ENCODE measurements at places on chromosomes 3 and 15.

- no peak for DNase-seq
These were observed 810.9 kb downstream of the NR2F2 start for GRCh38 chr15:97141360-97141759.

DNA sequence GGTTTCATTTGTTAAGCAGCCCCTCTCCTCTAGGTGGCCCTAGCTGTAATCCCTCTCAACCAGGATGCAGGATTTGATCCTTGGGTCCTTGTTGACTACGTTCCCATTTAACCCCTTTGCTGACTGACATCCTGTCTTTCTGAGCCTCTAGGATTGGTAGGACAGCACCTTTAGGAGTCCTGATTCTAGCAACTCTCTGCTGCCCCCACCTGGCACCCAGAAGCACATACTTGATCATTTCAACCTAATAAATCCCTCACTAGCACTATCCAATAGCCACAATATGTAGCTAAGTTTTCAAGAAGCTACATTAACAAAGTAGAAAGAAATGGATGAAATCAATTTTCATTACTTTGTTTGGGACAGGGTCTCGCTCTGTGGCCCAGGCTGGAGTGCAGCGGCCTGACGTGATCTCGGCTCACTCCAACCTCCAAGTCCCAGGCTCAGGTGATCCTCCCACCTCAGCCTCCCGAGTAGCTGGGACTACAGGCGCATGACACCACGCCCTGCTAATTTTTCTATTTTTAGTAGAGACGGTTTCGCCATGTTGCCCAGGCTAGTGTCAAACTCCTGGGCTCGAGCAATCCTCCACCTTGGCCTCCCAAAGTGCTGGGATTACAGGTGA lies 28.3 kb downstream of the RSL24D1 start:
- peak; percentile 21 for DNase-seq

DNA sequence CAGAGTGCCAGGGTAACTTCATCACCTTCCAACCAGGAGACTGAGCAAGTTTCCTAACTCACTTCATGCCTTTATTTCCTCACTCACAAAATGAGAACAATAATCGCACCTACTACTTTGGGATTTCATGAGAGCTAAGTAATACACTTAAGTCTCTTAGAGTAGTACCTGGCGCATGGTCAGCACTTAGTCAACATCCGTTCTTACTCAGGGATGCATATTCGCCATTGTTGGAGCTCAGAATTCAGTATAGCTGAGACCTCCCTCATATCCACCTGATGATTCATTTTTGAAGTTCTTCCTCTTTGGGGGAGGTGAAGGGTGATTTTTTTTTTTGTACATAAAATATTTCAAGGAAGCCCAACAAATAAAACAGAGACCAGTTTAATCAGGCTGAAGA lies 188.2 kb downstream of the AGBL1 start:
- DNase-seq, result no peak

DNA sequence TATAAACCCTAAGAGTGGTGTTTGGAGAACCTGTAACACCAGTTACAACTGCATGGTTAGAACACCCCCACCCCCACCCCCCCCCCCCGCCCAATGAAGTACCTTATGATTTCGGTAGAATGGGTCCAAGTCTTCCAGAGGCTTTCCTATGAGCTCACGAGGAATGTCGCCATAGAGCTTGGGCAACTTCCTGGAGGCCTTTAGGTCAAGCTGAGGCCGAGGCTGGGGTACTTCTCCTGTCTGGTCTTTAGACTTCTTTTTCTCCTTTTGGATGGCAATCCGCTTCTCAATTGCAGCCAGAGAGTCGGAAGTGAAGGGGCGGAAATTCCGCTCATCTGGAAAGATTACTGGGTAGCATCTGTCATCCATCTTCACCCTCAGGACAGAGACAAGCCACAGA lies 101.8 kb downstream of the SCN11A start:
- no peak for DNase-seq

DNA sequence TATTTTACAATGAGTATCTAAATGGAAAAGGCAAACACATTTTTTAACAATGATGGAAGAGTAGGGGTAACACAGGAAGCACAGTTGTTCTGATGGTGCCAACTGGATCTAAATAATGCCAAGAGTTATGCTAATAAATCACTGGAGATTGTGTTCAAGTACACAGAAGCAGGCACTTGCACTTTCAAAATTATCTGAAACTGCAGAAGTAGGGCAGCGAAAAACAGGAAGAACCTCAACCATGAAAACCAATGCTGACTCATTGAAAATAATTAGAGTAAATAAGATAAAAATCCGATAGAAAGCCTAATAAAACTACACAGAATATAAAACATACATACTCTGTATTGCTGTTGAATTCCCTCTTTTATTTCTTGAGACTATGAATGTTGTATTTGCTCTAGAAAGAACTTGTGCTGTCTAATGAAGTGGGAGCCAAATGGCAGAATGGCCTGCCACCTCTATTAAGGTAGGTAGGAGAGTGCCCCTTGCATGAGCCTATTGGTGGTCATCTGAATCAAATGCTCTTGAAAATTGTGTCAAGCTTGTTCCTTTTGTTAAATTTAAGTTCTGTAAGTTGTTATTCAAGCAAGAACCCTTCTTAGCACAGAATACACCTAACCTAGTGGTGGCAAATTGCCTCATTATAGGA lies 93.7 kb downstream of the ABI3BP start:
- no peak for DNase-seq

GRCh38 chr3:127614928-127615589 lies 13.9 kb upstream of the PODXL2 start:
- DNase-seq, result no peak

DNA sequence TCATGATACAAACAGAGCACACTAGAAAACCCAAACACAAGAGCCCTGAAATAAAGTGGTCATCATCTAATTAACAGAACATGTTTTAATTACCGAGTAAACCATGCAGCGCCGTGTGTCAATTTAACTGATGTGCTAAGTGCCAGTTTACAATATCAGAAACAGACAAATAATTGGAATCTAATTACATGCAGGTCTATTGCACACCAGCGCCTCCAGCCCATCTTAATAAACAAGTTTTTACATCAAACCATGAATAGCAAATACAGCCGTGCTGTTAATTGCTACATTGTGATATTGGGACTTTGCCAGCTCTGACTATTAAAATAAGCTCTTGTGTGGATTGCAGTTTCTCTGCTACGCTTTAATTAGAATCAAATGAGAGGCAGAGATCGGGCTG lies 510.2 kb upstream of the MDFIC2 start:
- DNase-seq, result no peak

DNA sequence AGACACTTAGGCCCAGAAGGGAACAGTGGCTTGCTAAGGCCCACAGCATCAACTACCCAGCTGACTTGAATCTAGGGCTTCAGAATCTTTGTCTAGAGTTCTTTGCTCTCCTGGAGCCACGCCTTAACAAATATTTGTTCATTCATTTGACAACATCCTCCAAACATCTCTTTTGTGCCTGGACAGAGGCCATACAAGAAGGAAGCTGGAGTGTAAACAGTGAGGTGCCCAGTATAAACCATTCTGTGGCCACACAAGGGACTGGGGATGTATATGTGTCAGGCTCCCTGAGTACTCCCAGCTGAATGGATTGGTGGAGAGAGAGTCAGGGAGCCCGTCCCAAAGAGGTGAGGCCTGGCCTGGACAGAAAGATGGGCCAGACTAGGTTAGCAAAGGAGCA lies 3.4 kb downstream of the CIB2 start:
- no peak for DNase-seq

DNA sequence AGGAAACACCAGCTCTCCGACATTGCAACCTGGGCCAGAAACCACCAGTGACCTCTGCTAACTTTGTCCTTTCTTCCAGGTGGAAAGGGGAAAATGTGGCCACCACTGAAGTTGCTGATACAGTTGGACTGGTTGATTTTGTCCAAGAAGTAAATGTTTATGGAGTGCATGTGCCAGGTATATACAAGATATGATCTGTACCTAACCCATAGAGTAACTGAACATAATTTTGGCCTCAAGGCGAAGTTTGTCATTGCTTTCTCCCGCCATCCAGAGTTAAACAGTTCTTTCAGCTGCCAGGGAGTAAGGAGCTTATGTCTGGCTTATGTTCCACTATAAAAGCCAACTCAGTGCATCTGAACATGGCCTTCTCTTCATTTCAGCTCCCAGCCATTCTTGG lies 36.7 kb downstream of the HDC start:
- DNase-seq, result no peak

GRCh38 chr3:74445541-74445940 lies 168.9 kb downstream of the CNTN3 start:
- DNase-seq, result no peak

GRCh38 chr3:56355570-56356185 lies 112.6 kb downstream of the ERC2 start:
- DNase-seq, result no peak

DNA sequence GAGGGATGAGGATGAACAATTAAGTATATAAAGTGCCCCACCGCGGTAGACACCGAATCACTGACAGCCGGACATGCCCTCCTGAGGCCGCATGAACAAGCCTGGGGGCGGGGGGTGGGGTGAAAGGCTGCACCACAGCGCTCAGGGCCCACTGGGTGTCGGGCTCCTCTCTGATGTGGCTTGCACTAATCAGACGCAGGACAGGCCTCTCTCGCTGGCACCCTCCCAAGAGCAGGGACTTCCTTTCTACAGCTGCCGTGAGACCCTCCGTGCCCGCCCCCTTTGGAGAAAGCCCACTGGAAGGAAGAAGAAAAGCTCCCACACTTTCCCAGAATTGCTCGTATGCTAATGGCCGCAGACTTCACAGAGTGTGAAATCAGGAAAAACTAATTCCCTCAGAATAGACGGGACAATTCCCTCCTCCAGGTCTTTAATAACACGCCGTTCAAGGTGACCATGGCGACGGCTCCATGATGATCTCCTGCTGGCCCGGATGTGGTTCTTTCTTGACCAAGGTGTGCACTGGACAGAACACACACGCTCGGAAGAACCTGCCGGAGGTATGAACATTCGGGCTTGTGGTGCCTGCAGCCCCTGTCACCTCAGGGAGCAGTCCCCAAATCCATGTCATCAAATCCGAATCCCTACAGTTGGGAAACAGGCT lies 32.0 kb downstream of the IQSEC1 start:
- no peak for DNase-seq

GRCh38 chr15:68220489-68220888 lies 9.0 kb downstream of the CLN6 start:
- no peak for DNase-seq

GRCh38 chr3:65291448-65292125 lies 603.8 kb upstream of the ADAMTS9 start:
- no peak for DNase-seq

- no peak for DNase-seq
These were observed 364.2 kb upstream of the PLSCR5 start for GRCh38 chr3:146969356-146969755.

DNA sequence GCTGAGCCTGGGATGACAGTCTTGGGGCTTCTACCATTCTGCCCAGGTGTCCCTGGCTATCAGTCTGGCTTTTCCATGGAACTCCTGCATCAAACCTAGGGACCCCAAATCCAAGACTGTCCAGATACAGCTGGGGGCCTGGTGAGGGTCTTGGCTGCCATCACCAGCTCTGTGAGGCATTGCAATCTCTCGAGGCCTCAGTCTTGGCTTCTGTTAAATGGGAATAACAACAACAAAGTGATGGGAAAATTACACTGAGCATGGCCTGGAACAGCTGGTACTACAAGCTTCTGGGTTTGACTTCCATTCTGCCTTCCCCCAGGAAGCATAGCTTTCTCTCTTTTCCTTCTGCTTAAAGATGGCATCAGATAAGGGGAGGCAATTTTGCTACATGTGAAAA lies 50.0 kb upstream of the LCTL start:
- DNase-seq, result no peak

GRCh38 chr3:150384296-150385212 lies 23.5 kb upstream of the TSC22D2 start:
- DNase-seq, result no peak

DNA sequence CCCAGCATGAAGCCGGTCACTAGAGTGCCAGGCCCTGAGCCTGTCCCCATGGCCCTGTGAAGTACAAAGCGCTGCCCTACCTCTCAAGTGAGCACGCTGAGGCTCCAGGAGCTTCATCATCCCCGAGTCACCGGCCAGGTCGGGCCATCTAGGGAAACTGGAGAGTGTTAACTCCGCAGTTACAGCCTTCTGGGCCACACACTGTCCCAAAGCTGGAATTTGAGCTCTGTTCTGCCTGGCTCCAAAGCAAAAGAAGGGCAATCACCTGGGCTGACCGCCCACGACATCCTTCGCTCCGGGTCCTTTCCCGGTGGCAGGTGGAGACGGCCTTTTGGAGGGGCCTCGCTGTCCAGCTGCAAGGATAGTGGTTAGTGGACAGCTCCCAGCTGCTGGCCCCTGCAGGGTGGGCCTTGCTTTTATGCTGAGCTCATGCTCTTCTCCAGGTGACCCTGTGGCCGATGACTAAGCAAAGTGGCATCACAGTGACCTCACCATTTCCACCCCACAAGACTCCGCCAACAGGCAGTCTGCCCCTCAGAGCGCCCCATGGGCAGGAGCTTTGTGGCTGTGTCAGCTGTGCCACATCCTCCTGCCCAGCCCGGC lies 3.5 kb upstream of the MUC4 start:
- no peak for DNase-seq

DNA sequence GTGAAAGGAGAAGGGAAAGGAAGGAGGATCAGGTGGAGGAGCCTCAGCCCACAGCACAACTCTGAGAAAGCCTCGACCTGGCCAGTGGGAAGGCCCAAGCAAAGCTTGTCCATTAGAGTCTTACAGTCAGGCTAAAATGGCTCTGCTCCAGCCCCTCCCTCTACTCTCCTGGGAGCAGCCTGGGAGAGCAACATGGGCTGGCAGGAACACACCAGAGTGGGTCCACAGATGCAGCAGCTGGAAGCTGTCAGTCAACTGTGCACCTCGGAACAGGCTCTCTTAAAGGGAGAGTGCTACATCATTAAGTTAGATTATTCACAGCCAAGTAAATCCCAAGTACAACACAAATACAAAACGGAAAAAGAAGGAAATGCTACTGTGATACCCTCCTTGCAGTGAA lies 98.0 kb upstream of the LIMD1 start:
- DNase-seq, result no peak

DNA sequence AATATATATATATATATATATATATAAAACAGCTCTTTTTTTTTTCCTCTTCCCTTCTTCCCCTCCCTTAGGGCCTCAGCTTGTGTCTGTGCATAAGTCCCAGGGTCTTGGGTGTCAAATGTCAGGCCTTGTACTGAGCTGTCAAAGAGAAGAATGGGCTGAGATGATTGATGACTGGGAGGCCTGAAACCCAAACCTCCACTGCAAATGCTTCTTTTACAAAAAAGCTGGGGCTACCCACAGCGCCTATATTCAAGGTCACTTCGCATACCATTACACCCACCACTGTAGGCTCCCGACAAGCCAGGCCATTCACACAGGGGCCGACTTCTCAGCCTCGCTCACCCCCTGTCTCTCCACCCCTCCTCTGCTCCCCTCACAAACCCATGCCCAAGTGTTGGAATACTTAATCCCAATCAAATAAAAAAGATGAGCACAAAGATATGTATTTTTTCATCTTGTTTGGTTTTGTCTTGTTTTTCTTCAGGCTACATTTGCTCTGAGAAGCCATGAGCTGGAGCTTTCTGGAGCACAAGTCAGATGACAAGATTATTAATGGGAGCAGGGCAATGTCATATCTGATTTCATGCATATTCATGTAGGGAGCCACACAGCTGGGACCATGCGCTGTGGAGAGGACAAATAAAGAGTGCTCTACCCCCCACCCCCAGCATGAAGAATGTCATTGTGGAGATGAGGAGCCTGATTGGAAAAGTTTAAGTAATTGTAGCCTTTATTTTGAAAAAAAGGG lies 614.4 kb upstream of the NR2F2 start:
- DNase-seq, result no peak

- DNase-seq, result no peak
These were observed 477.1 kb downstream of the EPHB1 start for GRCh38 chr3:135272026-135272669.

GRCh38 chr3:41502023-41502422 lies 302.7 kb downstream of the CTNNB1 start:
- DNase-seq, result no peak

Data from AG04450 (cell line).